ENCODE measurements at places on chromosomes 12 and 14.

DNA sequence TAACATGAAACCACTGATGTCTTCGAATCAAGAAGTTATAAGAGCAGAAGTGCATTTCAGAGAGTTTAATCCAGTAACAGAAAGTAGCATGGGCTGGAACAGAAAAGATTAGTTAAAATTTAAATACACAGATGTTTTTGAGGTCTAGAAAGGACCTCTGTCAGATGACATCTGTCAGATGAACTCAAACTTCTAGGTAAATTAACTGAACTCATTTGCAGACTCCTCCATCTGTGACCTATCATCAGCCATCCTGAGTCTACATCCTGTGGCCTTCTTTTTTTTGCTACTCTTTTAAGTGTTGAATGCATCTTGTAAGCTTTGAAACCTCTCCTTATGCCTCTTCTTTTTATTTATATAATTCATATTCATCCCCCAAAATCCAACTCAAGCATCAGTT lies 53.3 kb downstream of the C2CD5 start:
- no peak for DNase-seq

- DNase-seq, result no peak
These were observed 319.7 kb downstream of the MED13L start for GRCh38 chr12:115957686-115958290.

DNA sequence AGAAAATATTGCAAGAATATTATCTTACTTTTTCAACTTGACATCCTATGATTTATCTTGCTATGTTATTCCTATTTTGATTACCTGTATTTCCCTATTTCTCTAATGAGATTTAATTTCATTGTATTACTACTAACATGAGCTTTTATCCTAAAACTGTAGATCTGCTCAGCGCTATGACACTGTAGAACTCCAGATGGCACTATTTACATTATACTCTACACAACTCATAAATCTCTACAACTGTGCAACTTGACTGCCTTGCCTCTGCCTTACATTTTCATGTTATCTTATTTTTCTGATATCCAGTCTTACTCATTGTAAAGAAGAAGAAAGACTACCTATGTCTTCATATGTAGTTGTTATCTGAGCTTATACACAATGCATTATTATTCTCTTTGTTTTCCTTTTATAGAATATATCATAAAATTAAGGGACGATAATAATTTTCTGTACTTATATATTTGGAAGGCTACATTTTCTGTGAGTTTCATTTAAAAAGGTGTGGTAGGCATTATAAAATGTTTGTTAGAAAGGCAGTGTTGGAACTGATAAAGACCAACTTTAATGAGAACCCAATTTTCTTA lies 24.1 kb downstream of the NUP37 start:
- DNase-seq, result peak; percentile 22

DNA sequence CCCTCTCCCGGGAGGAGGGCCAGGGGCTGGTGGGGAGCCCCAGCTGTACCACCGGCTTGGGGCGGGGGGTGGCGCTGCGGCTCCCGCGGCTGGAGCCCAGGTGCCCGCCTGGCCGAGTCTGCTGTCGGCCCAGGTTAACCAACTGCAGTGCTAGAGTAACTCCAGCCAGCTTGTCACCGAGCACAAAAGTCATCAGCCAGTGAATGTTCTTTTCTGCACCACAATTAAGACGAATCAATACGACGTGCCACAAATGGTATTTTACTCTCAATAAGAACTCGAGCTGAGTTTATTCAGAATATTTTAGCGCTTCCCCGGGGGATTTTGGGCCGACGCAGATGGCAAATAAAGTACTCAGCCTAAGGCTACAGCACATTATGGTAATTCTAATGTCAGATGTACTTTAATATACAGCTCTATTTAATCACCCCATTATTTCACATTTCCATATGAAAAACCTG lies 83.2 kb downstream of the BCL11B start:
- no peak for DNase-seq

DNA sequence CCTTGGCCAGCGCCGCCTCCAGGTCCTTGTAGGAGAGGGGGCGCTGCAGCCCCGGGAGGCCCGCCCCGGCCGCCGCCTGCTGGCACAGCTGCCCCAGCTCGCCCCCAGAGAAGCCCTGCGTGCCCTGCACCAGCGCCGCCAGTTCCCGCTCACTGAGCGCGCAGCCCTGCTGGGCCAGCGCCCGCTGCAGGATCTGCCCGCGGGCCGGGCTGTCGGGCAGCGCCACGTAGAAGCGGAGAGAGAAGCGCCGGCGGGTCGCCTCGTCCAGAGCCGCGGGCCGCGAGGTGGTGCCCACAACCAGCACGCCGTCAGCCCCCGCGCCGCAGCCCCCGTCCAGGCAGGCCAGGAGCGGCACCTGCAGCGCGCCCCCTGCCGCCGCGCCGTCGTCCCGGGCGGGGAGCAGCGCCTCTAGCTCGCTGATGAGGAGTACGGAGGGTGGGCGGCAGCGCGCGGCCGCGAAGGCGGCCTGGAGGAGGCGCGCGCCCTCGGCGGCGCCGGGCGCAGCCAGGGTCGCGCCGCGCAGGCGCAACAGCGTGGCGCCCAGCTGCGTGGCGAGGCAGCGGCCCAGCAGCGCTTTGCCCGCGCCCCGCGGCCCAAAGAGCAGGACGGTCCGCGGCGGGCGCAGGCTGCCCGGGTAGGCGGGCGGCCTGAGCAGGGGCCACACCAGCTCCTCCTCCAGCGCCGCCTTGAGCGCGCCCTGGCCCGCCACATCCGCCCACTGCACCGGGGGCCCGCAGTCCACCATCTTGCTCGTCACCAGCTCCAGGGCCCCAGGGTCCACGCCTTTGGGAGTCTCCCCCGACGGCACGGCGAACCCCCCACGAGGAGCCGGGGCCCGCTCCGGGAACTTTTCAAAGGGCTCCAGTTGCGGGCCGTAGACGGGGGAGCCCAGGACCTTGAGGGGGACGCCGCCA lies 27.7 kb downstream of the FIGNL2 start:
- DNase-seq, result peak; percentile 57

GRCh38 chr14:104384776-104385071 lies 194.8 kb upstream of the C14orf180 start:
- DNase-seq, result no peak

GRCh38 chr14:29724991-29725390 lies 202.7 kb downstream of the PRKD1 start:
- DNase-seq, result no peak

DNA sequence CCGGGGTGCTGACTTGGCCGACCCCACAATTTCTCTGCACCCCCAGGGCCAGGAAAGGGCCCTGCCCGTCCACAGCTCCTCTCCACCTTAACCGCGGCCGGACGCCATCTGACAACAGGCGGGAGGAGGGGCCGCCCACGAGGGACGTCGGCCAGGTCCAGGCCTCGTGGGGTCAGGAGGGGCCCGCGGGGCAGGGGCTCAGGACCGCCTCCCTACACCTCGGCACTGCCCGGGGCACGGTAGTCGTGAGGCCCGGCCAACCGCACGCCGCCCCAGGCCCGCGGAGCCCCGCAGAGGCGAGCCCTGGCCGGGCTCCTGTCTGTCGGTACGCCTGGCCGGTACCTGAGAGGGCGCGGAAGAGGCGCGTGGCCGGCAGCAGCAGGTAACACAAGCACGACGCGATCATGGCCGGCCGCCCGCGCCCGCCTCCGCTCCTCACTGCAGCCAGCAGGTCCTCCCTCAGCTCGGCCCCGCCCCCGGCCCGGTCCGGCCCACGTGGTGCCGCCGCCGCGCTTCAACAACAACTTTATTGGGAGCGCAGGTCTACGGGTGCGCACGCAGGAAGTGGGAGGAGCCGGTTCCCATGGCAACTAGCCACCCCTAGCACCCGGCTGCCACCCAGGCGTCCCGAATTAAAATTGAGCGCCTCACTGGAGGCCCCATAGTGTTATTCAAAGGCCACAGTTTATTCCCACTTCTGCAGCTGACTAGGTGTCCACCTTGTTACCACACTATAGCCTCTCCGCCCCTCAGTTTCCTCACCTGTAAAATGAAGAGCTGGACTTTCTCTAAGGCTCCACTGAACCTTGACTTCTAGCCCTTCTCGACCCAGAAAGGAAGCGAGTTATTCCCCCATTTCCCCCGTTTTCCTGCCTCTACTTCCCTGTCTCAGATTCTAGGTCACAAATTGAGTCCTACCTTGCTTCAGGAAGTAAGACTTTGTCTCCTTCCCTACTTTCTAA lies at the start of gene ANGEL1:
Gene ANGEL1 (minus strand): TSS at position 461 of the 962 bp plus-strand sequence. CDS start 55 bp downstream, at position 406.
- peak; percentile 96 for DNase-seq

DNA sequence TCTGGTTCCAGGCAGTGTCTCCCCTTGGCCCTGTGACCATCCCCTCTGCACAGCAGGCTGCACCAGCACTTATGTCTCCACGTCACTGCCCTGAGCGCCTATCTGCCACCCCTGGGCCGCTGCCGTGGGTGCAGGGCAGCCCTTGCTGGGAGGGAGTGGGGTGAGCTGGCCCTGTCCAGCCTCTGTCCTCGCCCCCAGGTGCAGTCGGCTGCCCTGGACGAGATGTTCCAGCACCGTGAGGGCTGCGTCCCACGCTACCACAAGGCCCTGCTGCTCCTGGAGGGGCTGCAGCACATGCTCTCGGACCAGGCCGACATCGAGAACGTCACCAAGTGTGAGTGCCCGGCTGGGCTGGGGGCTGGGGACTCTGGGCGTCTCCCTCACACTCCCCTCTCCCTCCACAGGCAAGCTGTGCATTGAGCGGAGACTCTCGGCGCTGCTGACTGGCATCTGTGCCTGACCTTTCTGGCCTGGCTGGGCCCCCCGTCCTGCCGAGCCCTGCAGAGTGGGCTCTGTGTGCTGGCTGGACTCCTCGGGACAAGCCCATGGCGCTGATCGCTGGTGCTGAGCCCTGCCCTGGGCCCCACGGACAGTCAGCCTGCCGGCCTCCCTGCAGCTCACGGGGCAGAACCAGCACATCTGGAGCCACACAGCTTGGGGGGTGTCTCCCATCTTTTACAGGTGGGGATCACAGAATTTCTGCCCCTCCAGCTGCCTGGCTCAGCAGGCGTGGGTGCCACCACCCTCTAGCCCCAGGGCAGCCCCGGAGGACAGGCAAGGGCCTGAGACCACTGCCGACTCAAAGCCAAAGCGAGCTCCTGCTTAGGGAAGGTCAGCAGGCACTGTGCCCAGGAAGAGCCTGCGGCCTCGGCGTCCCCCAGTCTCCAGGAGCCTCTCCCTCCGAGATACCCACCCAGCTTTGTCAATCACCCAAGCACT lies 7.9 kb upstream of the PUS1 start:
- no peak for DNase-seq

- DNase-seq, result no peak
These were observed 73.5 kb downstream of the ARF6 start for GRCh38 chr14:49966304-49966809.

DNA sequence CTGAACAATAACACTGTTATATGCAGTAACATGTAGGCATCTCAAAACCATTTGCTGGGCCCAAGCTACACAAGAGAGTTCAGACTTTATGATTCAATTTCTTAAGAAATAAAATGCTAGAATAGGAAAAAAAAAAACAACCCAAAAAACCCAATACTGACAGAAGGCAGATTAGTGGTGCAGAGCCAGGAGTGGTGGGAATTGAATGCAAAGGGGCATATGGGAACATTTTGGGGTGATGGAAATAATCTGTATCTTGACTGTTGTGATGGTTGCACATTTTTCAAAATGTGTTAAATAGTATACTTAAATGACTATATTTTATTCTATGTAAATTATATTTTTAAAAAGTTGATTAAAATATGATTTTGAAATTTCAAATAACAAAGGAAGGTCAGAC lies 23.4 kb upstream of the FGF6 start:
- DNase-seq, result no peak

GRCh38 chr14:103353362-103353761 lies 19.3 kb downstream of the EIF5 start:
- no peak for DNase-seq

Data from suppressor macrophage (primary cell).